Nephron progenitor cell (in vitro differentiated cells): ENCODE measurements at places on chromosomes 11 and 22.

DNA sequence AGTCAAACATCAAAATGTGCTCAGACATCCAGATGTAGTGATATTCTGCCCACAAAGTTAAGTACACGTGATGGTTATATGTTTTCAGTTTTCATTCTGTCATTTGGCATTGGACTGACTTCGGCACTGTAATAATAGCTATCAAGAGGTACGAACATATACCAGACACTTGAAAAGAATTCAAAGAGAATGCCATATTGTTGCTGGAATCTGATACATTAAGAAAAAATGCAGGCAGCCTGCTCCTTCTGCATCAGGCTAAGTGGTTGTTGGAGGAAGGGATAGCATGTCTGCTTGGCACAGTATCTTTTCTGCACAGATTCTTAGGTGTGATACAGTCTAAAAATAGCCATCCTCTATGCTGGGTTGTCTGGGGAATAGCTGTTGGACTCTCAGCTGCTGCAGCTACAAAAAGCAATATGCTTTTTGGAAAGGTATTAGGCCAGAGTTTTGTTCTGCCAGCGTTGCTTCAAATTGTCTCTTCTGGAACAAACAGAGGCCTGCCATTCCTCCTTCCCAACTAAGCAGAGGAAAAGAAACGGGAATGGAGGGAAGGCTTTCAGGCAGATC is 892.6 kb downstream of the TBC1D22A start:
- DNase-seq: no peak

GRCh38 chr22:46451741-46452140 is 85.7 kb downstream of the CELSR1 start:
- DNase-seq: no peak

DNA sequence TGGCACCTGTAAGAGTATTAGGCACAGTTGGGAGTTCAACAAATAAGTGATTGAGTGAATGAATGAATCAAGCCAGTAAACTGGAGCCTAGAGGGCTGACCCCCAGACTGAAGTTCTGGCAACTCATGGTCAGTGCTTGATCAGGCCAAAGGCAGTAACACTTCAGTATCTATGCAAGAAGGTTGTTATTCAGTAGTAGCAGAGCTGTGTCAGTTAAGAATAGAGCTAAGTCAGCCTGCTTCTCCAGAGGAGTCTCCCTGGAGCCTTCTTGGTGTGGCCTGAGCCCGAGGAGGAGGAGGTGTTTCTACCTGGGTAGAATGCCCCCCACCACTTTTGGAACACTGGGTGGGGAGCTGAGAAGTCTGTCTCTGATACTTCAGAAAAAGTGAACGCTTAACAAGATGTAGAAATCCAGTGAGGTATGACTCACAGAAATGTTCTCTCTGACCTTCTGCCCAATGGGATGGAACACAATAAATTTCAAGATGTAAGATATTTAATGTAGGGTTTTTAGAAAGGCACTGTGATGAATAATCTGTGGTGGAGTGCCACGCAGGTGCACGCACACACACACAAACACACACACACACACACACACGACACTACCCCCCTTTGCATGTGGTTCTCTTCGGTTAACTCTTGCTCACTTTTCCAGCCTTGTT is 219.9 kb downstream of the HIPK3 start:
- no peak for DNase-seq

GRCh38 chr11:44945666-44946065 is 5.0 kb downstream of the TP53I11 start:
- no peak for DNase-seq

GRCh38 chr11:115411120-115411519 is 93.1 kb downstream of the CADM1 start:
- no peak for DNase-seq

DNA sequence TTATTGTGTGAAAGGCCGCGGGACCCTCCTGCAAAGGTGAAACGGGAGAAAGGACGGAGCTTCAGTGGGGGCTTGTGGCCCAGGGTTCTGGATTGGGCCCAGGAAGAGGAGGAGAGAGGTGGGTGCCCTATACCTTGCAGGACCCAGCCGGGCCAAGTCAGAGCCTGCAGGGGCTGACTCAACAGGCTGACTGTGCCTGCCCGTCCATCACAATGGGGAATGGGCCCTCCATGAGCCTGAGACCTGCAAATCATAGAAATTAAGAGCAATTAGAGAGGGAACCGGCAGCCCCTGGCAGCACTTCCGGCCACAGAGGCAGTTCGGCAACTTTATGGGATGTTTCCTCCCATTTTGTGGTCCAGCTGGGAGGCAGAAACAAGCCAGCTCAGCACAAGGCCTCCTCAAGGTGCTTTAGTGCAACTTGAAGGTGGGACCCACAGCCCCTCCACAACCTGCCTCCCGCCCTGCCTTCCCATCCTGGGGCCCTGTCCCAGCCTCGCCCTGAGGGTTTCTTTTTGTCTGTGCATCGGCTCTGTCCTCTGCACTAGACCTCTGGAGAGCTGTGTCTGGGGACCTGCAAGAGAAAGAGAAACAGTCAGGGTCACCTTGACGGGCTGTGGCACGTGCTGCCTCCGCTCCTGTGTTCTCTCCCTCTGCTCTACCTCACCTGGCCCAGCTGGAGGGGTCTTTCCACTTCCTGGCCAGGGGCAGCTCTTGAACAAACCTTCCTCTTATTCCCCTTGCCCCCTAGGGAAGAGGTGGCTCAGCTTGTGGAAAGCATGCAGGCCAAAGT is 19.1 kb upstream of the NECTIN1 start:
- no peak for DNase-seq

GRCh38 chr11:83583757-83584366 is 297.7 kb upstream of the CCDC90B start:
- DNase-seq: no peak

DNA sequence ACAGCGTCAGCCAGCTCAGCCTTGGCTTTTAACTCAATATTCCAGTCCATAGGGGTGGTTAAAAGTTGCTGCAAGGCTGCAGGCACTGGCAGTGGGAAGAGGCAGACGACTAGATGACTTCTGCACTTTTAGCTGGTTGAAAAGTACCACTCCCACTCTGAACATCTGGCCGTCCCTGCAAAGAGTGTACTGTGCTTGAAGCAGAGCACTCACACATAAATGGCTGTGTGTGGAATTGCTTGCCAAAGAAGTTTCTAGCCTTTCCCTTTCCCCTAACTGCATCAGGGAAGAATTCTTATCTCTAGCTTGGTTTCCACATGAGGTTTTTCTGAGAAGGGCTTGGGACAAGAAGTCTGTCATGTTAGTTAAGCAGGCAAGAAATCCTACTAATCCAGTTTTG is 5.1 kb upstream of the PHLDB1 start:
- no peak for DNase-seq

DNA sequence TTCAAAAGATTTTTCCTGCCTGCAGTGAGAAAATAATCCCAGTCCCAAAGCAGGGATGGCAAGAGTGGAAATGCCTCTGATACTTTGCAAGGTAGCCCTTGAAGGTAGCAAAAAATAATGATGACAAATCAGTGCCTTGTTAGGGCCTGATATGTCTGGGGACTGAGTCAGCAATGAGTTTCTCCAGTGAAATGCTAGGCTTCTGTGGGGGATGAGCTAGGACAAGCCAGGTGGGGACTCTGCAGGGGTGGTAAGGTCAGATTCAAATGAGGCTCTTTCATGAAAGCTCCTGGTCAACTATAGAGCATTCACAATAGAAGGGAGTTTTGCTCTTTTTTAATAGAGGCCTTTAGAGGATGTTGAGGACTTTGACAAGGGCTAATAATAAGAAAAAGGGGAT is 77.7 kb downstream of the ME3 start:
- no peak for DNase-seq

- DNase-seq: no peak
These were observed 183.4 kb downstream of the BUD13 start for GRCh38 chr11:116589402-116589801.

DNA sequence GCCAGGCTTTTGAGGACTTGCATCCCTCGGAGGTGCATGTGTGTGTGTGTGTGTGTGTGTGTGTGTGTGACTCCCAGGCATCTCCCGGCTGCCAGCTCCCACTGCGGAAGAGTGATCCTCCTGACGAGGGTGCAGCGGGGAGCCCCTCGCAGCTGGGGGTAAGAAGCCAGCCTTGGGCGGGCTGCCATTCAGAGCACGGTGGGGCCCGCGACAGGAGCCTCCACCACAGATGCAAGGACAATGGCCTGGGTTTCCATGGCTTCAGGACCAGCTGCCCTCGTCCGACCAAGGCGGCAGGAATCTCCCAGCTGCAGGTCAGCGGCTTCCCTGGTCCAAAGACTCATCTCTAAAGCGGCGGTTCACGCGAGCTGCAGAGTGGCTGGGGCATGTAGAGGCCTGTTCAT is 908.5 kb downstream of the BRD1 start:
- no peak for DNase-seq

DNA sequence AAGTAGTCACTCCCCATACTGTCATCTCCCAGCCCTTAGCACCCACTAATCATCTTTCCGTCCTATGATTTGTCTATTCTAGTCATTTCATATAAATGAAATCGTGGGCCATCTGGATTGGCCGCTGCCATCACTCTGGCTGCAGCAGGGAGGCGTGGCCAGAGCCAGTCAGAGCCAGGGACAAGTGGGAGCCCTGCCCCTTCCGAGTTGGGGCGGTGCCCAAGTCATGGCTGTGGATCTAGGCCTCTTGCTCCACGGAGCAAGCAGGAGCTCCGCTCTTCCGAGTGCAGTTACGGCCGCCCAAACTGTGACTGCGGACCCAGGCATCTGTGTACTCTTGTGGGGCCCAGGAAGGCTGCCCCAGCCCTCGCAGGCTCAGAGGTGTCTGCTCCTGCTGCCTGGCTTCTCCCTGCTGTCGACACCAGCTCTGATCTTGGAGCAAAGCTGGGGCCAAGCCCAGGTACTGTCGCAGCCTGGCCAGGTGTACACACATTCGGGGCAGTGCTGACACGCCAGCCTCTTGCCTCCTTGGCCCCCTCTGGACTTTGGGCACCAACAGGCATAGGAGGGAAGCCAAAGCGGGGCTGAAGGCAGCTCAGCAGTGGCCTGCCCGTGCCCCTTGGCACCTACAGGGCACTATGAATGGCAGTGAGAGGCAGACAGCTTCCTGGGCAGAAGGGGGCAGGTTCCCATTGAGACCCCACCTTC is 8.4 kb downstream of the MRPL48 start:
- peak; percentile 21 for DNase-seq

- no peak for DNase-seq
These were observed 4.4 kb downstream of the BIK start for GRCh38 chr22:43114958-43115357.

GRCh38 chr11:26827567-26828081 is 105.8 kb upstream of the SLC5A12 start:
- DNase-seq: no peak

GRCh38 chr11:77968337-77968736 is 26.1 kb downstream of the INTS4 start:
- DNase-seq: no peak

DNA sequence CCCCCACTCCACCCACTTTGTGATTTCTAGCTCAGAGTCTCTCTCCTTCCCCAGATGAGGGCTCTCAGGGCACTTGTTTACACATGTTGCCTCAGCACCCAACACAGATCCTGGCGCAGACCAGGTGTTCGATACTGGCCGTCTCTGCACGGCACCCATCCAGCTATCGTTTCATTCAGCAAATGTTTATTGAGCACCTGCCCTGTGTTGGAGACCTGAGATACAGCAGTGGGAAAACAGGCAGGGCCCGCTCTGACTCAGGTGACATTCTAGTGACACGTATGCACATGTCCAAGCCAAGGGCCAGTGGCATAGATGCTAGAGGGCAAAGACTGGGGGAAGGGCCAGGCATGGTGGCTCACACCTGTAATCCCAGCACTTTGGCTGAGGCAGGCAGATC is 71.9 kb downstream of the NFAM1 start:
- no peak for DNase-seq

- no peak for DNase-seq
These were observed 32.9 kb downstream of the MEI1 start for GRCh38 chr22:41732096-41732772.

GRCh38 chr11:47325271-47326041 is 27.0 kb downstream of the MYBPC3 start:
- no peak for DNase-seq

GRCh38 chr22:35552196-35552842 is 11.7 kb downstream of the RASD2 start:
- peak; percentile 80 for DNase-seq

- no peak for DNase-seq
These were observed 63.3 kb downstream of the LIF start for GRCh38 chr22:30183271-30183670.

DNA sequence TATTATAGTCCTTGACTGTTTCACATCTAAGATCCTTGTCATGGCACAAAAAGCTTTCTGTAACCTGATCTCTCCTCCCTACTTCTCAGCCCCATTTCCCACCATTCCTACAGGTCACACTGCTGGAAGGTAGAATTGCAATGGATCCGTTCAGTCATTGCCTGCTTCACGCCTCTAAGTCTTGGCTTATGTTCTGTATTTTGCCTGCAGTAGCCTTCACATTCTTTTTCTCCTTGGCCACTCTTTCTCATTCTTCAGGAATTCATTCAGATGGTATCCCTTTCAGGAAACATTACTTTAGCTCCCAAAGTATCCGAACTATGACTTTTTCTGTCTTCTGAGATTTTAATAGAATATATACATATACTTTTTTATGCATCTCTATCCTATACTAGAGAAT is 731.5 kb downstream of the NTM start:
- DNase-seq: no peak

DNA sequence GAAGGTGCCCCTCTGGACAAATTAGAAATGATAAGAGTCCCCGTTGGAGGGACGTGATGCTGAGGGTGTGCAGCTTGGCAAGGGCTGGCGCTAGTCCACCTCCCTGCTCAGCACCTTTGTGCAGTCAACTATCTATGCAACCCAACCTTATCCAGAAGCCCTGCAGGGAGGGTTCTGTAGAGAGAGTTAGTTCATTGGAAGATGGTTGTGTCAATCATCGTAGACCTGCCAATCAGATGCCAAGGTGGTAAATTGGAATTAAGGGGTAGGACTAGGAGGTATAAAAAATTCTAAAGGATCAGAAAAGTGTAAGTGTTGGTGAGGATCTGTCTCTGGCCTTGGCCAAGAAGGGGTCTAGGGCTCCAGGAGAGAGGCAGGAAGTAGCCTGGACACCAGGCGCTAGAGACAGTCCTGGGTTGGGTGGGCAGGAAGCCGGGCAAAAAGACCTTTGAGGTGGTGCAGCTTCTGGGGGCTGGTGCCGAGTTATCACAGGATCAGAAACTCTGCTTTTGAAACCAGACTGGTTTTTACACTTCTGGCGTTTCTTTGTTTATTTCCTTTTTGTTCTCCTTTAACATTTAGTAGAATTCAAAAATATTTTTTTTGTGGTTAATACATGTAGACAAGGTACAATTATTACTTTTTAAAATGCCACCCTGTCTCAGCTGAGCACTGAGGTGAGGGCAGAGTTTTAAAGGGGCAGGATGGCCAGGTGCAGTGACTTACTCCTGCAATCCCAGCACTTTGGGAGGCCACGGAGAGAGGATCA is 1.6 kb downstream of the C1QTNF6 start:
- no peak for DNase-seq
